Central memory CD4-positive, alpha-beta T cell (primary cell): ENCODE measurements at places on chromosomes 11 and 22.

DNA sequence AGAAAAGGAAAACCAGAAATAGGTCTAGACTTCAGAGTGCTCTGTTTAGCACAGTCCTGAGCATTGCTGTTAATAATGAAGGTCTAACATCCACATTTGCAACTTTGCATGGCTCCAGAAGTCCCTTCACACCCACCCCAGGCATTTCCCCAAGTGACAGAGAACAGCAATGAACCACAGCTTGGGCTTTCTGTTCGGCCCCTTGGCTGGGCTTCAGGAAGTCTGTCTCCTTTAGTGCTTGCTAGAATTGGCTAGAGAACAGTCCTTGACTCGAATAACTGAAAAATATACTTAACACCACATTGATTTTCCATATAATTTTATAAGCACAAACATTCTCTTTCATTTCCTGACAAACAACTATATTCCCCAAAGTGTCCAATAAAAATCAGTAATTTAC, 29.3 kb upstream of the TENM4 start:
- DNase-seq: no peak

DNA sequence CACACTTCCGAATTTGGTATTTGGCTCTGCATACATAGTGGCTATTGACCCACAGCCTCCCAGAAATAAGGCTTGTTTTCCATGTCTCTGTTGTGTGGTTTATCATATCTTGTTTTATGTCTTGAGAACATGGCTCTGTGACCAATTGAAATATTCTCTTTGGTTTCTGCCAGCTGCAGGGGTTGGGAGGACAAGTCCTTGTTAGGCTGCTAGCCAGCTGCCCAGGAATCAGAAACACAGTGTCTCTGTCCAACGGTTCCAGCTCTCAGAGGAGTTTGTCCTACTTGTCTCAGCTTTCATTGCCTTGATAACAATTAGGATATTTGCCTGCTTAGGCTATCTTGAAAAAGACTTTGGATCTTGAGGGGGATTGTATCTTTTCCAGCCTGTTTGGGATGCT, 6.0 kb upstream of the SLC7A4 start:
- DNase-seq: no peak

DNA sequence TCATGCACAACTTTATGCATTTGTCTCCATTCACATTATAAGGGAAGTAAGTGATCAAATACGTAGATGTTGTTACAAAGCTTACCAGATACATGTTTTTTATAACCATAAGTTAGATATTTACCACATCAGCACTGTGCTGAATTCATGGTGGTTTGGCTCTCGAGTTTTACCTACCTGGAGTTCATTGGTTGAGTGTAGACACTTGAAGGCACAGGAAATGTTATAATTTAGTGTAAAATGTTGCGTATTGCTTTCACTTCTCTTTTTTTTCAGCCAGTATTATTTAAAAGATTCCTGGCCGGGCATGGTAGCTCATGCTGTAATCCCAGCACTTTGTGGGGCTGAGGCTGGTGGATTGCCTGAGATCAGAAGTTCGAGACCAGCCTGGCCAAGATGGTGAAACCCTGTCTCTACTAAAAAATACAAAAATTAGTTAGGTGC, 53.1 kb upstream of the GRK2 start:
- DNase-seq: no peak

DNA sequence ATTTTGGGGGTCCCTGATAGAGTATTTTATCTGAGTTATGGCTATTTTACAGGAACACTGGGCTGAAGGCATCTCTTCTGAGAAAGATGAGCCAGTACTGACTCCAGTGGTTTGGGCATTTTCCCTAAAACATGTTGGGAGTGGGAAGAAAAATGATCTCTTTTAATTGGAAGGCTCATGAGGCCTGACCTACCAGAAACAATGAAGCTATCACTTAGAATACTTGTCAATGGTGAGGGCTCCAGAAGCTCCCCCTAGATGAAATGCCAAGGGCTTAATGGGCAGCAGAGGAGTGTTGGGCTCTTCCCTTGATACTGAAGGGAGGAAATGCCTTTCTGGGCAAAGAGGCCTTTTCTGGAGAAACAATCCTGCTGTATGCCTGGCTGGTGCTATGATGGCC, 63.5 kb upstream of the BDNF start:
- DNase-seq: no peak

DNA sequence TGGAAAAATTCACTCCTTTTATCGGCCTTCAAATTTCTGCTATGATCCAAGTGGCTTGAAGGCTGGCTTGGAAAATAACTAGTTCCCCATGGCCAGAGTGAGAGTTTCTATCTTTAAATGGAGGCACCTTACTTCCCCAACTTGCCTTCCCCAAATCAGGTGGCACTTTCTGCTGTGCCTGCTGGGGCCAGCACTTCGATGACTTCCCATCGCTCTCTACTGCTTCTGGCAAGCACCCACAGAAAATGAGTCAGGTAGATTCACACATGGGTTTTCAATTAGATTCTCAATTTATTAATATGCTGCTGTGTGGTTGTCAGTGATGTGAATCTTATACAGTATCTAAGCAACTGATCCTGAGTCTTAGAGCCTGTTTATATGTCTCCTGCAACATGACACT, 398.8 kb upstream of the RAG2 start:
- DNase-seq: no peak

DNA sequence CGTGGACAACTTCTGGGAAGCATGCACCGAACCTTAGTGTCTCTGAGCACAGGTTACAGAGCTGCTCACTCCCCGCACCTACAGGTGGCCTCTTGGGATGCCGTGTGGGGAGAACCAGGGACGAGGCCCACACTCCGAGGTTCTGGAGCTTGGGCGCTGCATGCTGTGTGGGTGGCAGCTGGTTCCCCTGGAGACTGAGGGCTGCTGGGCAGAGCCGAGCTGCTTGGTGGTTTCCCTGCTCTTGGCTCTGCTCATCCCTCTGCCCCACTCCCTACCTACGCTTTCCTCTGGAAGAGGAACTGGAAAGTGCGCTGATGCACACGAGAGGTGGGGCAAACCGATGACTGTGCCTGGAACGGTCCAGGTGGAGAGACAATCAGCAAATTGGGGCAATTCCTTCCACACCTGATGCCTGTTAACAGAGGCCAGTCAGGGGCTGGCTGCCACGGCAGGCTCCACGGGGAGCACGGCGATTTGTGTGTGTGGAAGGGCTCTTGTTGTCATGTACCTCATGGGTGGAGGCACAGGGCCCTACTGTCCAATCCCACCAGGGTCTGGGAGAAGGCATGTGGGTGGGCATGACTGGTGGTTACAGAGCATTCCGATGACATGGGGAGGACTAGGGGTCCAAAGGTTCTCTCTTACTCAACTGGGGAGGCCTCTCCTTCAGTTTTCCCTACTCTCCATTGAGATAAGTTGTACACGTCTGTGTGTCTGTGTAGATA, 60.9 kb downstream of the ST14 start:
- no peak for DNase-seq

DNA sequence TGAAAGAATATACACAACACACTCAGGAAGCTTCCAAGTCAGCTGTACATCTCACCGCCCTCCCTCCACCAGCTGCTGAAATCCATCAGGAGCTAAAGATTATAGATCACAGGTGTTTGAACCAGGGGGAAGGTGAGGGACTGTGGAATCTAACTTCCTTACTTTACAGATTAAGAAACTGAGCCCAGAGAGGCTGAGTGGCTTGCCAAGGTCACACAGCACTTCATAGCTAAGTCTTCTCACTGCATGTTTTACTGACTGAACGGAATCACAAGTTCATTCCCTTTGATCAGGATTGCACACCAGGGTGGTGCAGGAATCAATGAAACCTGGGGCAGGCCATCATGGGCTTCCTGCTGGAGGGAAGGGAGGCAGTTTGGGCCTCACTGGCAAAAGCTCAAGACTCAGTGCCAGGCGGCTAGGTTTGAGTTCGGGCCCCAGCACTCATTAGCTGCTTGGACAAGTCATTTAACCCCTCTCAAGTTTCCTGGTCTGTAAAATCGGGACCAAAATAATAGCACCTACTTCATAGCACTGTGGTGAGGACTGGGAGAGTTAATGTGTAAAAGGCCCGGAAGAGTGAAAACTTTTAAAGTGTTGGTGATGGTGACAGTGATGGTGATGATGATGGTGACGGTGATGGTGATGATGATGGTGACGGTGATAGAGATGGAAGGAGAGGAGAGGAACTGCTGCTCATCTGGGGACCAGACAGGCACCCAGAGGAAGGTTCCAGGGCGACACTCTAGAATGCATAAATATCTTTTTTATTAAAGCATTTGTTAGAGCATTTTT, 8.2 kb downstream of the CD5 start:
- peak; percentile 69 for DNase-seq
